Stimulated activated CD4-positive, alpha-beta T cell treated with anti-CD3 and anti-CD28 coated beads, Interleukin-15, amount 100 ng/mL, for 1 hour (primary cell): ENCODE measurements at places on chromosomes 4 and X.

GRCh38 chr4:89251396-89251795 lies 56.2 kb downstream of the GPRIN3 start:
- no peak for DNase-seq

DNA sequence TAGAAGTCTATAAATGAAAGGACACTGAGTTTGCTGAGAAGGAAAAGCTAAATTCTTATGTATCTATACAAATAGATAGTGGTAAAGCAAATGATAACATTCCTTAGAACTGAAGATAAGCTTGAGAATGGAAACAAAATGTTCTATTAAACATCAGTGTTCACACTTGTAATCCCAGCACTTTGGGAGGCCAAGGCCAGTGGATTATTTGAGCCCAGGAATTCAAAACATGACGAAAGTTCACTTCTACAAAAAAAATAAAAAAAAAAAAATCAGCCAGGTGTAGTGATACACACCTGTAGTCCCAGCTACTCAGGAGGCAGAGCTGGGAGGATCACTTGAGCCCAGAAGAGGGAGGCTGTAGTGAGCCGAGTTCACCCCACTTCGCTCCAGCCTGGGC lies 199.8 kb downstream of the COMMD8 start:
- DNase-seq: no peak

DNA sequence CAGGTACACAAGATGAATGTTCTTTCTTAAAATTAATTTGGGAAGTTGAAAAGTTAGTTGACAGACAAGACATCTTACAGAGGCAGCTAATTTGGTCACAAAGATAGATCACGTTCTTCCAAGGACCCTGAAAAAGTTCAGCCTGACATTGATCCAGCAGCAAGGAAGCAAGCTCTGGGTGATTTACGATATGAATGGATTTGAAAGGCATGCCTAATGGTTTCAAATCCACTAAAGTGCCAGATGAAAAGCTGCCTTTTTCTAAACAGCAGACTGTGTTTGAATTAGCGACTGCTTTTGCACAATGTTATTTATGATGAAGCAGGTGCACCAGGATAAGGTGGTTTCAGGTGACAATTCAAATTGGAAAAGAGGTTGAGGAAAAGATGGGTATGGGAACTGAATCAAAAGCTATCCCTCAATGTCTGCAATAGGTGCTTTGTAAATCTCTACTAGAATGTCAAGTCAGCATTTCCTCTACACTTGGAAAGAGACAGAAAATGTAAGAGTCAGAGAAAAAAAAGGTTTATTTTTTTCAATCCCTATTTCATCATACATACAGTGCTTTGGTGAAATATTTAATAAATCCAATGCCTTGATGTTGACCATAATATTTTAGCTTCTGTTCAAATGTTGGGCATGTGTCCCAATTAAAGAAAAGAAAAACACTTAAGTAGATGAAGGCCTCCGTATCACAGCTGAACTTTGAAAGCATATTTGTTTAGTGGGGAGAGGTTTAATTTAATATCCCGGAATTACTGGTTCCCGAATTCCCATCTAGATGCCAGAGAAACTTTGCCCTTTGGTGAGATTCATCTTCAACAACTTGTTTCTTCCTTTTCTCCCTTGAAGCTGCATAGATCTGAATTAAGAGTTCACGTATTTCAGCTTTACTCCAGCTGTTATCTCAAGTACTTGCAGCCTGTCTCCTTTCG lies 6.0 kb downstream of the RASGEF1B start:
- no peak for DNase-seq

DNA sequence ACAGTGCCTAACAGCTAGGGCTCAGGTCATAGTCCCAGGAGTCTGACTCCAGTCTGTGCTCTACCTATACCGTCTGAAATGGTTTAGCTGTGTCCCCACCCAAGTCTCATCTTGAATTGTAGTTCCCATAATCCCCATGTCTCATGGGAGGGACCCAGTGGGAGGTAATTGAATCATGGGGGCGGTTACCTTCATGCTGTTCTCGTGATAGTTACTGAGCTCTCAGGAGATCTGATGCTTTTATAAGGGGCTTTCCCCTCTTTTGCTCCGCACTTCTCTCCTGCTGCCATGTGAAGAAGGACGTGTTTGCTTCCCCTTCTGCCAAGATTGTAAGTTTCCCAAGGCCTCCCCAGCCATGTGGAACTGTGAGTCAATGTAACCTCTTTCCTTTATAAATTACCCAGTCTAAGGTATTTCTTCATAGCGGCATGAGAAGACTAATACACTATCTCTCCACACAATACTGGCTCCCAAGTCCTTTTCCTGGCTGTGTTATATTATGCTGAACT lies 110.8 kb downstream of the AFAP1 start:
- no peak for DNase-seq

GRCh38 chr4:138645289-138645688 lies 370.3 kb upstream of the NOCT start:
- no peak for DNase-seq
